NCI-H2081 treated with DMSO at 0.1 percent for 48 hours (cell line): ENCODE measurements at places on chromosomes 4 and X.

- no peak for DNase-seq
Observed at GRCh38 chr4:151798678-151799416, 38.0 kb upstream of the GATB start.

- no peak for DNase-seq
Observed at GRCh38 chrX:24493740-24494581, 28.9 kb downstream of the PDK3 start.

- DNase-seq: no peak
Observed at GRCh38 chrX:15856222-15856587, 1.6 kb upstream of the AP1S2 start.

DNA sequence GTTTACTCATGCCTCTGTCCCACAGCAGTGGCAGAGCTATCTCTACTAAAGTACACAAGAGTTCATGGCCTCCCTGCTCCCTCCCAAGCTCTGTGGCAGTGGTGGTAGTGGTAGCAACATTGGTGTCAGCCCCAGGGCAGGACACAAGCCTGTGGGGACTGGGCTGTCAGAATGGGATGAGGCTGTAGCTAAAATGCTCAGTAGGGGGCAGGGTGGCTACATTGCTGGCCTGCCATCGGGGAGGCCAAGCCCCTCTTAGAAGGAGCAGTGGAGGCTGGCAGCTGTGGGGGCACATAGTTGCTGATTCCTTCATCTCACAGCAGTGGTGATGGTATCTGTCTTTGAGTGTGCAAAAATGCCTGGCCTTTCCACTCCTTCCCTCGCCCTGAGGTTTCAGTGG lies 461.7 kb downstream of the PCDH18 start:
- DNase-seq: no peak

DNA sequence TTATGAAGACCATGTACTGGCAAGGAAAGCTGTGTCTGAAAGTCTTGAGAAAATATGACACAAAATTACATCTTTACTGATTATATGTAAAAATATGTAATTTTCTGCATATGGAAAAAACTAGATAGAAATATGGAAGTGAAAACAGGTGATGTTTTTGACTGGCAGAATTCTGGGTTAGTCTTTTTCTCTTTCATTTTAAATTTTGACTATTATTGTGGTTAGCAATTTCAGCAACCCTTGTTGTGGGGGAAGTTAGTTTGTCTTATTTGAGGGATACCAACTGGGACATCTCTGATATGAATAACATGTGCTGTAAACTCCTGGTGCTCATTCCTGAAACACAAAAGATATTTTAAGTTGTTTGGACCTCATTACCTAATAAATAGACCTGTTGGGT lies 49.9 kb upstream of the CPEB2 start:
- no peak for DNase-seq
